Fibroblast of mammary gland (primary cell): ENCODE measurements at places on chromosomes 11 and 22.
A peak's percentile ranks its signal among the peaks of the same experiment; 100 is the strongest.

DNA sequence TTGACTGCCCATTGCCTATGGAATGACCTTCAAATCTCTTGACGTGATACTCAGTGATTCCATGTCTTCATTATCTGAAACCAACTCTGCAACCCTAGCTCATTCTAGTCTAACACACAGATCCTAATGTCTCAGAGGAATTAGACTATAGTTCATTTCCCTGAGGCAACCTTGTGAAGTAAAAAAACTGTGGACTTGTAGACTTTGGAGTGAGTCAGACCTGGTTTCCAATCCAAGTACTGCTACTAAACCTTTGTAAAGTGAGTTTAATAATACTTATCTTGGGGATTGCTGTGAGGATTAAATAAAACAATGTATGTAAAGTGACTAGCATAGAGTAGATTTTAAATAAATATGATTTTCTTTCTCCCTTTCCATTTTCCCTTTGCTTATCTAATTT lies 226.1 kb downstream of the BLID start:
- DNase-seq, result peak; percentile 82

DNA sequence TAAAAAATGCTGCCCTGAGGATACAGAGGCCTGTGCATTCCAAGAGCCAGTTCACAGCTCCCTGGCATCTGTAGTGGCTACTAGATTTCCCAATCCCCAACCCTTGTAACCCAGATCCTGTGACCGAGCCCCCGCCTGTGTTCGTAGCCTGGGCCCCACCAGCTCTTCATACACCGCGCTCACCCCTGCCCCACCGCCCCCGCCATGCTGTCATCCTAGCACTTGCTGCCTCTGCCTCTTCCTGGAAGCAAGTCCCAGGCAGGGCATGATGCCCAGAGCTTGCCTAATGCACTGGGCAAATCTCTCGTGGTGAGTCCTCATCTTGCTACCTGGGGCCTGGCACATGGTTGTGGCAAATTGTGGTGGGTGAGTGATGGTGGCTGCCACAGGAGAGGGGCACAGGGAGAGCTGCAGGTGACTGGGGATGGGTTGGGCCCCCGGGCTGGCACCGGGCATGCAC lies 7.1 kb downstream of the MGAT3 start:
- DNase-seq, result no peak

- DNase-seq, result no peak
Observed at GRCh38 chr11:120310870-120311269, 14.2 kb upstream of the TLCD5 start.

DNA sequence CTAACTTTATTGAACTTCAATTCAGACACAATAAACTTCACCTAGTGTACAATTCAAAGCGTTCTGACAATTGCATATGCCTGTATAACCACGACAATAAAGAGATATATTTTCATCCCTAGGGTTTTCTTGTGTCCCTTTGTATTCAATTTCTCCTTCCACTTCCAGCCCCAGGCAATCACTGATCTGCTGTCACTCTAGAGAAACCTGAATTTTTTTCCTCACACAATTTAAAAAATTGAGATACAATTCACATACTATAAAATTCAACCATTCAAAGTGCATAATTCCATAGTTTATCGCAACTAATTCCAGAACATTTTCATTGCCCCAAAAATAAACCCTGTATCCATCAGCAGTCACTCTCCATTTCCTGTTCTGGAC lies 116.6 kb downstream of the MRTFA start:
- DNase-seq, result no peak

GRCh38 chr11:96072592-96072991 lies 148.7 kb upstream of the MTMR2 start:
- DNase-seq, result no peak

- DNase-seq, result no peak
Observed at GRCh38 chr11:833114-833791, 501 bp downstream of the CD151 start.

DNA sequence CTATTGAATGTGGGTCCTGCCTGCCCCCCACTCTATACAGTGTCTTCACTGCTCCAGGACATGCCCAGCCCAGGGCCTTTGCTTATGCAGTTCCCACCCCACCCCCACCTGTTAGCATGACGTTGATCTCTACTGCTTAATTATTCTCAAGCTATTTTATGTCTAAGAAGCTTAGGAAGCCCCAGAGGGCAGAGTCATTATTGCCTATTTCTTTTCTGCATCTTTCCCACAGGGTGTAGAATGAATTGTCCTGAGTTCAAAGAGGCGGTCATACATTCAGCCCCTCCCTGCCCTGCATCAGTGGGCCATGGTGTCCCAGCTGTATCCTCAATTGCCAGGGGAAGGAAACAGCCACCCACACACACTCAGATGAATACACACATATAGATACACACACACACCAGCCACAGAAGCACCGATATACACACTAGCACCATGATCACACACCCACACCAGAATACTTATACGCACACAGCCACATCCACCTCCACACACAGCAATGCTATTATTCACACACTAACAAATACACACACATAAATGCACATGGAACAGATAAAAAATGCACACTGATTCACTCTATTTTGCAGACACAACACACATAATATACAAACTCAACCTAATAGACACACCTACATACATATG lies 1.5 kb downstream of the PDE2A start:
- no peak for DNase-seq

DNA sequence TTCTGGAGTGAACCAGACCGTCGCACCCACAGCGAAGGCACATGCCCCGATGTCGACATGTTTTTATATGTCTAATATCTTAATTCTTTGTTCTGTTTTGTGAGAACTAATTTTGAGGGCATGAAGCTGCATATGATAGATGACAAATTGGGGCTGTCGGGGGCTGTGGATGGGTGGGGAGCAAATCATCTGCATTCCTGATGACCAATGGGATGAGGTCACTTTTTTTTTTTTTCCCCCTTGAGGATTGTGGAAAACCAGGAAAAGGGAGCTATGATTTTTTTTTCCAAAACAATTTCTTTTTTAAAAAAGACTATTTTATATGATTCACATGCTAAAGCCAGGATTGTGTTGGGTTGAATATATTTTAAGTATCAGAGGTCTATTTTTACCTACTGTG lies 49.2 kb upstream of the OR4B1 start:
- DNase-seq, result peak; percentile 44

- peak; percentile 89 for DNase-seq
Observed at GRCh38 chr11:46554213-46555147, 39.3 kb downstream of the AMBRA1 start.

DNA sequence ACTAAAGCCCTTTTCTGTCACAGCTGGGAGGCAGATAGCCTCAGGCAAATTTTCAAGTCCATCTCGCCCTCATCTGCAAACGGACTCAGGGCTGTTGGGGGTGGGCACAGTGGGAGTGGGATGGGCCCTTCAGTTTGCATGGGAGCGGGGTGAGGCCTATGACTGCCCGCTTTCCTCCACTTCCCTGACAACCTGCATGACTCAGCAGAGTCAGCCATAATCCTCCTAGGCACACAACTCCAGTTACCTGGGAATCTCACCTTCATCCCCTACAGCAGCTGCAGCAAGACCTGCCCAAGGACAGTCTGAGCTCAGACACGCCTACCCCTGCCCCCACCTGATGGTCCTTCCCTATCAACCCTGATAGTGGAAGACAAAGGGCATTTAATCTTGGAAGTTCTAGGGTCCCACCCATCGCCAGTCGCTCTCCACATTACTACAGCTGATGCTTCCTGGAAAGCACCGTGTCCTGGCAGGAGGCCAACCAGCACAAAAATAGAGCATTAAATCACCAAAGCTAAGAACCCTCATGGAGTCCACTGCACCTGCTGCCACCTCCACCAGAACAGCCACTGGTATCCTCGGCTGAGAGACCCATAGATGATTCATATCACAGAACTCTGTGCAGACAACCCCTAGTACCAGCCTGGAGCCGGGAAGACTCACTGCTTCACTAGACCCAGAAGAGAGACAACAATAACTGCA lies 319.3 kb downstream of the DCDC1 start:
- DNase-seq, result no peak

- no peak for DNase-seq
Observed at GRCh38 chr11:72405009-72405408, 29.3 kb downstream of the CLPB start.

- no peak for DNase-seq
Observed at GRCh38 chr11:101255036-101255435, 125.4 kb upstream of the PGR start.

- DNase-seq, result no peak
Observed at GRCh38 chr11:124463324-124463723, 17.8 kb upstream of the OR8B8 start.

GRCh38 chr11:44275961-44276550 lies 33.9 kb downstream of the ALX4 start:
- DNase-seq, result no peak

- peak; percentile 52 for DNase-seq
Observed at GRCh38 chr22:29083933-29084591, 11.2 kb downstream of the KREMEN1 start.

- DNase-seq, result no peak
Observed at GRCh38 chr22:39873965-39874364, 19.6 kb downstream of the ENTHD1 start.

GRCh38 chr11:27697679-27698275 lies 2.5 kb downstream of the BDNF start:
- no peak for DNase-seq

GRCh38 chr11:17907046-17907445 lies 105.8 kb downstream of the SERGEF start:
- no peak for DNase-seq

GRCh38 chr22:22674467-22674866 lies 30.1 kb downstream of the GGTLC2 start:
- DNase-seq, result no peak

DNA sequence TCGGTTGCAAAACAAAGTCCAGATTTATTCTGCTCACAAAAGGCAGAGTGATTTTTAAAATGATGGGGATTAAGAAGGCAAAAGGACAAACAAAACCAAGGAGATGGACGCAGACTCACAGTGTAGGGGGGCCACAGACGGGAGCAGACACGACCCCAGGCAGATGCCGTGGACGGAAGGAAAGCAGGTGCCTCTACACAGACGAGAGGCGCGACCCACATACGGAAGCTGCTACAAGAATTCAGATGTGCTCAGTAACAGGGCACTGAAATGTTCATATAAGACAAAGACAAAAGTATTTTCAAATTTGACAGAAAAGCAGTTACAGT lies 148.9 kb downstream of the BRD1 start:
- DNase-seq, result no peak

- DNase-seq, result no peak
Observed at GRCh38 chr11:40797981-40798380, 661.5 kb downstream of the LRRC4C start.

GRCh38 chr22:17774206-17774925 lies at the start of gene BID:
TSS of gene BID (minus strand) at chr22:17774469. CDS start at chr22:17750116, 24,353 bp downstream.
- DNase-seq, result no peak

DNA sequence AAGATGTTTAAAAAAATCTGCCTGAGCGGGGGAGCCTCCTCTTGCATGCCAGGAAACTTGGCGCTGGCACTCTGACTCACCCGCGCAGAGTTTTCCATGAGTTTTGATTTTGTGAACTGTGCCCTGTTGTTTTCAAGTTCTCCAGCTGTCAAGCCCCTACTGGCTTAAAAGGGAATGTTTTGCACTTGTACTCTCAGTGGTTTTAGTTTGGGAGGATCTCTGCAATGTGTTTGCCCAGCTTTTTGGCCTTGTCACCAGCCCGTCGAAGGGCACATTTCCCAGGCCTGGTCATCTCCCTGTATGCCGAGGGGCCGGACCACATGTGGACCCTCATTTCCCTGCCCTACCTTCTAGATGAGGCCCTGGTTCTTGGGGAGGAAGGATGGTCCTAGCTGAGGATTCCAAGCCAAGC lies 12.2 kb downstream of the MRGPRF start:
- DNase-seq, result peak; percentile 82

DNA sequence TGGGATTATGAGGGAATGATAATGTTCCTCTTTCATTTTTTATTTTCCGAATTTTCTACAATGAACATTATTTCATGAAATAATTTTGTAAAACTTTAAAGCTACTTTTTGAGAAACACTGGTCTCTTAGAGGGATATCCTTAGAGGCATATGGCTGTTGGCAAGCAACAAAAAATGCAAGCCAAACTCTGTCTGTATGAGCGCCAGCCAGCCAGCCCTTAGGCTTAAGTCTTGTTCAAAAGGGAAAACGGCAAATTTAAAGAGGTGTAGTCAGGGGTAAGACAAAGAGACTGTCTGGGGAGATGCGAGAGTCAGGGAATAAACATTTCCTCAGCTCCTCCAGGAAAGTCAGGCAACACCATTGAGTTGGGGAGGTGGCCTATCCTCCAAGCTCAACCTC lies 22.5 kb downstream of the ASCC2 start:
- no peak for DNase-seq

GRCh38 chr11:108568195-108568858 lies 25.2 kb downstream of the EXPH5 start:
- DNase-seq, result no peak

DNA sequence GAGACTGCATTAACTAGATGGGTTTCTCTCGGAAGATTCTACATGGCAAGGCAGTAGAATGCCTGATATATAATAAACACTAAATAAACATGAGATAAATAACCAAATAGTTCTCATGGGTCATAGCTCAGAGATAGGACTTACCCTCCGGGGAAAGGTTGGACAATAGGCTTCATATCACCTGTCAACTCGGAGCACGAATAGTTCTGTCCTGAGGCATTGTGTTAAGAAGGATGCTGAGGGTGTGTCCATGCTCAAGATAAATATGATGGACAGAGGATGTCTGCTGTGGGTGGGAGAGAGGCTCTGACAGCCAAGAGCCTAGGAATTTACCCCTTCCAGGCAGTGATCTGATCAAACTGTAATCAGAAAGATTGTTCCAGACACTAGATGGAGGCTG lies 474.0 kb downstream of the MIAT start:
- DNase-seq, result no peak

- DNase-seq, result no peak
Observed at GRCh38 chr11:64085906-64086257, 50.2 kb downstream of the FLRT1 start.

- peak; percentile 67 for DNase-seq
Observed at GRCh38 chr11:59755701-59756557, 753 bp downstream of the STX3 start.

DNA sequence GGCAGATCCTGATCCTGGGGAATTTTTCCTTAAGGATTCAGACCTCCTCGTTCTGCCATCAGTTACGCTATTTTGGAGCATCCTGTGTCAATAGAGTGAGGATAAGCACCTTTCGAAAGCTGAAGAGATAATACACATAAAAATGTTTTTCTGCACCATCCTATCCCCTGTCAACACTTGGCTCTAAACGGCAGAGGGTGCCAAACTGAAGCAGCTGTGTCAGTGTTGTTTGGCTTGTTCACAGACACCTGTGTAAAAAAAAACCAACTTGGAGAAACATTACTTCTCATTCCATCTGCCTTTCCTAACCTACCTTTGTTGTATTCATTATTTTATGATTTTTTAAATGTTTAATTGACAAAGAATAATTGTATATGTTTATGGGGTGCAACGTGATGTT lies 417.0 kb upstream of the DDI1 start:
- DNase-seq, result peak; percentile 49

- no peak for DNase-seq
Observed at GRCh38 chr11:109088086-109088485, 333.9 kb upstream of the C11orf87 start.
